ENCODE measurements at places on chromosomes 12 and 14.

GRCh38 chr12:104877103-104877705 is 80.9 kb downstream of the SLC41A2 start:
- no peaks in the 10 kb centered on the region for H3K36me3 ChIP-seq
- DNase-seq: peak; percentile 45
- H3K4me3 ChIP-seq: no peak overlapping the region
- no peaks in the 10 kb centered on the region for H3K27me3 ChIP-seq
- no peak overlapping the region for H3K27ac ChIP-seq

- no peak for DNase-seq
- H3K27me3 ChIP-seq: no peaks in the 10 kb centered on the region
- H3K4me3 ChIP-seq: peak overlapping the region; percentile 95
- peaks cover 16% of the 10 kb centered on the region for H3K4me1 ChIP-seq
- H3K27ac ChIP-seq: peak overlapping the region; percentile 99
- no peaks in the 10 kb centered on the region for H3K36me3 ChIP-seq
These were observed 992 bp downstream of the CPSF2 start for GRCh38 chr14:92122761-92123160.

GRCh38 chr12:54486173-54486867 is 11.2 kb upstream of the NCKAP1L start:
- no peak overlapping the region for H3K4me3 ChIP-seq
- peaks cover 3% of the 10 kb centered on the region for H3K4me1 ChIP-seq
- DNase-seq: peak; percentile 19
- H3K36me3 ChIP-seq: no peaks in the 10 kb centered on the region

GRCh38 chr14:31025367-31026076 is at the start of gene AP4S1:
Gene AP4S1 (plus strand): TSS chr14:31025649. CDS start chr14:31066197, 40,548 bp downstream.
- peak within 1 kb of the TSS; percentile 89 for H3K27ac ChIP-seq
- peaks cover 16% of the 10 kb centered on the region for H3K36me3 ChIP-seq
- peak; percentile 32 for DNase-seq
- H3K27me3 ChIP-seq: no peaks in the 10 kb centered on the region
- H3K4me1 ChIP-seq: peaks cover 17% of the 10 kb centered on the region
- H3K4me3 ChIP-seq: peak within 1 kb of the TSS; percentile 98

DNA sequence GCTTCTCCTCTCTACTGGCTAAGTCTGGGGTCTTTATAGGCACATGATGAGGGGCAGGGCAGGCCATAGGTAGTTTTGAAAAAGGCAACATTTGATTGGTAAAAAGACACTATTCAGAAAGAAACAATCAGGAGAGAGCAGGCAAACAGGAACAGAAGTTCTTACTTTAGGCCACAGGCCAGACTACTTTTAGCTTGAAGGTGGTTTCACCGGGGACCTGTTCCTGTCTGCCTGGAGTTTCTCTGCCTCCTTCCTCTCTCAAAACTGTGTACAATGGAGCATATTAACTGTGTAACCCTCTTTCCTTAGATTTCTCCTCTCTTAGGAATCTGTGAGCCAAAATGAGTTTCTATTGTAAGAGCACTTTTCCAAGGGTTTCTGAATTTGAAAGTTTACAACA is 167.9 kb upstream of the AVPR1A start:
- H3K4me3 ChIP-seq: no peak overlapping the region
- DNase-seq: no peak
- no peak overlapping the region for H3K27ac ChIP-seq
- H3K4me1 ChIP-seq: no peaks in the 10 kb centered on the region
- H3K36me3 ChIP-seq: no peaks in the 10 kb centered on the region

GRCh38 chr14:61188978-61189808 is 91.9 kb downstream of the TMEM30B start:
- H3K27me3 ChIP-seq: peaks cover 65% of the 10 kb centered on the region
- DNase-seq: peak; percentile 45
- H3K4me3 ChIP-seq: peak overlapping the region; percentile 15
- peaks cover 6% of the 10 kb centered on the region for H3K4me1 ChIP-seq
- no peaks in the 10 kb centered on the region for H3K36me3 ChIP-seq
- H3K27ac ChIP-seq: no peak overlapping the region

DNA sequence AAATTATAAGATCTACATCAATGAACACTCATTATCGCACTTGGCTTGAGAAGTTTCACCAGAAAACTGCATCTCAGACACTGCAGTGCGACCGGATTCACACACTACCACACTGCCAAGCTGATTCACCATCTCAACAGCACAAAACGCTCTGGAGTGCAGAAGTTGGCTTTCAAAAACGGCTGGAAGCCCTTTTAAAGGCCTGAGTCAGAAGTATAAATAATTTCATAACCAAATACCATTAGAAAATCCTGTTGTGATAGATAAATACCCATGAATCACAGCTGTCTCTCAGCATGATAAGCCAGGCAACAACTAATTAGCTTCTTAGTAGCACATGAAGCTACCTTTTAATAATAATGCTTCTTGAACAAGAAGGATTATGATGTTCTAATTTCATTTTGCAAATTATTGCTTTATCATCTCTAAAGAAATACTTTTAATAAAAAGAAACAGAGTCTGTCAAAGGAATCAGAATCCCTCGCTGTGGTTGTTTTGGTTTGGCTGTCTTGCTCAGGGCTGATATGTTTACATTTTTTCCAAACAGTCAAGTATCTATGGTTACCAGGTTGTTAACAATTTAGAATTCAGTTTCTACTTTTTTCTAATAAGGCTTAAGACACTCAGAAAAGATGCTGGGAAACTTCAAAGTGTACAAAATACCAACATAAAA is 51.2 kb downstream of the SLC2A13 start:
- H3K36me3 ChIP-seq: no peaks in the 10 kb centered on the region
- no peak overlapping the region for H3K4me3 ChIP-seq
- no peaks in the 10 kb centered on the region for H3K27me3 ChIP-seq
- no peak for DNase-seq
- H3K27ac ChIP-seq: no peak overlapping the region
